ENCODE measurements at places on chromosomes 12 and 14.

GRCh38 chr12:19437996-19438395, 1.3 kb upstream of the AEBP2 start:
- no peak for DNase-seq

DNA sequence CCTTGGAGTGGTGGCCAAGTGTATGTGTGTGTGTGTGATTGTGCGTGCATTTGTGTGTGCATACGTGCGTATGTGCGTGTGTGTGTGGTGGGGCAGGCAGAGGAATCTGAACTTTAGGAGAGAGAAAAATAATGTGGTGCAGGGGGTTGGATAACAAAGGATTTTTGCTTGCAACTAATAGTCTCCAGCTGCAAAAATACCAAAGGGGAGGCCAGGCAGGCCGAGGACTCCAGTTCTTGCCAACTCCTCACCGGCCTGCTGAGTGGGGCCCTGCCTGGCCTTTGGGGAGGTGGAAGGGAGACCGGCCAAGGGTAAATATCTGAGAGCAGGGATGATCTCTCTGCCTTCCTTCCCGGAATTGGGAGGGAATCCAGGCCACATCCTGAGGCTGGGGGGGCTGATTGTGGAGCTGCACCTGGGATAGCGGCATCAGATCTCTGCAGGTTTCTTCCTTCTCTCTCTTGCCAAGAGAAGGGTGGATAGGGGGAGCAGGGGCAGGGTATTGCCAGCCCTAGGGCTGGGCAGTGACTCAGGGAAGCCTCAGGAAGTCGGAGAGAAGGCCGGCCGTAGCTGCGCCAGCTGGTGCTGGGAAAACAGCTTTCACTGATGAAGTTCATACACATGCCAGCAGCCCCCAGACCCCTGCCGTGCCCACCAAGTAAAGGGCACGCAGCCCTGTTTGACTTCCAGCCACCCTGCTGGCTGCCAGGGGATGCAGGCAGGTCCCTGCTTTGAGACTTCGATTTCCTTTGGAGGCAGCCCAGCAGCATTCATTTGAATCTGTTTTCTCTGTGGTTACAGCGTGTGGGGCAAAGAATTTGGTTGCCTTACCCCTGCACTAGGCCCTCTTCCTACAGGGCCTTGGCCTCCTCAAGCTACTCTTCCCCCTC, 4.6 kb upstream of the LRP1-AS start:
- DNase-seq, result no peak

GRCh38 chr12:113232840-113233585, 11.7 kb downstream of the TPCN1 start:
- peak; percentile 84 for DNase-seq

- no peak for DNase-seq
Observed at GRCh38 chr14:106657460-106657859, 1131.1 kb downstream of the TMEM121 start.

DNA sequence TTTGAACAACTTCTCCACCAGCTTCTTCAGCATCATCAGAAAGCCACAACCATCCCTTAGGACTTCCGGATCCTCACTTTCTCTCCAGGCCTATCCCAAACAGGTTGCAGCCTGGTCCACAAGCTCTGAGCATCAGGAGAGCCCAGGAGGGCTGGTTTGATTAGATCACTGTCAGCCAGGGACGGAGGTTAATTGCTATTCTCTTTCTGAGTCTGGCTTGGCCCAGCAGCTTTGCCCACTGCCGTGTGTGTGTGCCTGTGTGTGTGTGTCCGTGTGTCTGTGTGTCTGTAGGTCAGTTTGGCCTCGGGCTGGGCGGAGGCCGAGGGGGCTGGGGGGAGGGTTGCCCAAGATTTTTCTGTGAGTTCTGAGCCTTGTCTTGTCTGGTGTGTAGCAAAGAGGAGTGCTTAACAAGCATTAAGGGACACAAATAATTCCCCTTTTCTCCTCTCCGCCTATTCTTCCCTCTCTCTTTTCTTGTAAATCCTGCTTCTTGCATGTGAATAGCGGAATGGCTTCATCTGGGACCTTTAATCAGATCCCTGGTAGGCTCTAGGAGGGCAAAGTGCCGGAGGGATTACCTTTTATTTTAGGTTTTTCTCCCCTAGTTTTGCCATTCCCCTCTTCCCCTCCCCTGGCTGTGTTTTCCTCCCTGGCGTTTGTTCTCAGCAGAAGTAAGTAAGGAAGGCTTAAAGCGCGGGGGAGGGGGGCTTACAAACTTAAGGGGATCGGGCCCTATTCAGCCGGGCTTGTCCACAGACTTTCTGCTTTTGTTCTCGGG, 138.2 kb upstream of the LHX5 start:
- DNase-seq, result peak; percentile 84

- DNase-seq, result no peak
Observed at GRCh38 chr12:104533134-104533533, 76.4 kb downstream of the CHST11 start.

DNA sequence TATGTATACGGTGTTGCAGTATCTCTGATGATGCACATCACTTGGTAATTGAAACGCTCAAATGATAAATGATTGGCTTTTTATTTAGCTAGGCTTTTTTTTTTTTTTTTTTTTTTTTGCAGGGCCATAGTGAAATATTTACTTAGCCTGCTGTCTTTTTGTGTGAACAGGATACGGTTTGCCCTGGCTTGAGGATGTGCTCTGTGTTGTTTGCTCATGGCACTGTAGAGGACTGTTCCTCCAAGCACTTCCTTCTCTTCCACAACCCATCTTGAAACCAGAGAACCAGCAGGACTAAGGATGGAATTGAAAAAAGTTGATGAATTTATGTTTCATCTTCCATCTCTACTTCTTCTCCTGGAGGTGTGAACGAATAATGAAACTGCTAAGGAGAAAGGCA, 15.5 kb upstream of the SSPN start:
- DNase-seq, result no peak

- DNase-seq, result no peak
Observed at GRCh38 chr12:101021442-101021841, 188.6 kb downstream of the SLC5A8 start.

- peak; percentile 33 for DNase-seq
Observed at GRCh38 chr12:74446466-74446865, 91.2 kb upstream of the ATXN7L3B start.

GRCh38 chr12:13165617-13166041, 30.9 kb upstream of the EMP1 start:
- DNase-seq, result peak; percentile 11
